HCT116 (cell line): ENCODE measurements at places on chromosomes 6 and 20. TPM values are rescaled to one million over a fixed set of nuclear protein-coding genes. Genes with fewer than 3 reads are reported as not detected.

Gene ADTRP
- total RNA-seq, result 0.86 TPM

Gene SLC22A1
- total RNA-seq, result 0.86 TPM

Gene TMEM151B
- not detected for total RNA-seq

Gene NEDD9
- 0.17 TPM for total RNA-seq

DNA sequence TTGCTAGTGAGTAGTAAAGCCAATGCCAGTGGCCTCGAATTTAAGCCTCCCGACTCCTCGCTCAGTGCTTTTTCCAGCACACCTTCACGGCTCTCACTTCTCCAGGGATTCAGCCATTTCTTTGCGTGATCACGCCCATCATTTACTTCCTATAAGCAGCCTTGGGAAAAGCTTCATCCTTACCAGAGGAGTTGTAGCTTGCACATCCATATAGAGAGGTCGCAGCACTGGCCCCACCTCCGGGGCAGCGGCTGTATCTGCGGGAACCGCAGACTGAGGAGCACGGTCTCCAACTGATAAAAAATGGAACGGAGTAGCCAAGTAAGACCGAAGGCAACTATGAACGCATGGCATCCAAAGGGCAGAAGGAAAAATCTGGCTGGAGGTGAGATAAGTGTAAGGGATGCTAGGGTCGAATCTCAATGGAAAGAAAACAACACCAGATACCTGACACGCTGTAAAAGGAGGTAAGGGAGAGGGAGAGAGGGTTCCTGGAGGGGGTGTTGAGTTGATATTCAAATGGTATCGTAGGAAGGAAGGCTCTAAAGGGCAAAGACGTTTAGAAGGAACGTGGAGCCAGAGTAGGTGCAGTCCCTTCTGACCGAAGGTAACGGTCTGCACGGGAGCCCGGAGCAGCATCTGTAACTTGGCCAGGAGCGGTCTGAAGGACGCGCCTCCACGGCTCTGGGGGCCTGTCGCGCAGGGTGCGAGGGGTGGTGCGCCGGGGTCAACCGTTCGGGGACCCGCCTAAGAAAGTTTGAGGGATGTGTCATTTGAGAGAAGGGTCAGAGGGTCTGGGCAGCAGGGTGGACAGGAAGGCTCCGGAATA, 640 bp downstream of the NFS1 start:
- H3K36me3 ChIP-seq, result peaks cover 15% of the 10 kb centered on the region; the same call in 1 of the 2 replicates
- no peaks in the 10 kb centered on the region for H3K27me3 ChIP-seq
- no peak for DNase-seq
- peak overlapping the region; percentile 95 for H3K4me3 ChIP-seq
- peaks cover 10% of the 10 kb centered on the region for H3K4me1 ChIP-seq

DNA sequence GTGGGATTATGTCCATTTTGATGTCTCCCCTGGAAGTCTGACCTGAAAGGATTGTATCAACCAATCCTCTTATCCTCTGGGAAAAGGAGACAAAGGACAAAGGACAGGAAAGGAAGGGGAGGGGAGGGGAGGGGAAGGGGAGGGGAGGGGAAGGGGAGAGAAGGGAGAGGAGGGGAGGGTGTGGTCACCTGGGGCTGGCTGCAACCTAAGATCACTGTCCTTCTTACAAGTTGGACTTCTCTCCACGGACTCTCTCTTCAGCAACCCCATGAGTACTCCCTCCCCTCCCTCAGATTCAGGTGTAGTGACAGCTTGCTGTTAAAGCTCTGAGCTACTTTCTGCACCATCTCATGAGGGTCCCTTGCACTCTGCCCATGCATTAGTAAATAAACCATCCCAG, 58.9 kb upstream of the KLHL31 start:
- no peaks in the 10 kb centered on the region for H3K36me3 ChIP-seq
- no peaks in the 10 kb centered on the region for H3K27me3 ChIP-seq
- no peak overlapping the region for H3K27ac ChIP-seq
- H3K4me3 ChIP-seq, result no peak overlapping the region
- no peak for DNase-seq

- H3K4me1 ChIP-seq, result no peaks in the 10 kb centered on the region
- no peak for DNase-seq
Measured at GRCh38 chr20:59670786-59671492, 66.6 kb downstream of the PHACTR3 start.

Gene TTBK1
- not detected for total RNA-seq

- H3K4me1 ChIP-seq, result peaks cover 35% of the 10 kb centered on the region; the same call in 1 of the 2 replicates
- H3K4me3 ChIP-seq, result no peak overlapping the region
Measured at GRCh38 chr6:2799936-2800527, 34.8 kb downstream of the WRNIP1 start.

Gene OR2J3
- total RNA-seq, result not detected
